ENCODE measurements at places on chromosomes 3 and 15. TPM values are rescaled to one million over a fixed set of nuclear protein-coding genes. Genes with fewer than 3 reads are reported as not detected.

- H3K4me1 ChIP-seq, result peaks cover 19% of the 10 kb centered on the region
- peaks cover 41% of the 10 kb centered on the region for H3K36me3 ChIP-seq
- H3K4me3 ChIP-seq, result no peak overlapping the region
- peak; percentile 47 for DNase-seq
- no peak overlapping the region for H3K27ac ChIP-seq
Measured at GRCh38 chr15:74901612-74902063, 5.0 kb downstream of the FAM219B start.

DNA sequence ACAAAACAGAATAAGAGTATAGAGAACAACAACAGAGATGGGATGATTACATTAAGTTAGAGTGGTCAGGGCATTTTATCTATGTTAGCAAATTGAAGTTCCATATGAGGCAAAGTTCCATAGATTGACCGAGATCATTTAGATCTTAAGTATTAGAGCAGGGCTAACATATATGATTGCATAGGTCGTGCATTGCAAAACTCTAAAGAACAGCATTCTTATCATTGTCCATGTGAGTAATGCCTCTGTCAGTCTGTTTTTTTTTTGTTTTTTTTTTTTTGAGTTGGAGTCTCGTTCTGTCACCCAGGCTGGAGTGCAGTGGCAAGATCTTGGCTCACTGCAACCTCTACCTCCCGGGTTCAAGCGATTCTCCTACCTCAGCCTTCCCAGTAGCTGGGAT, 341.7 kb upstream of the KCNH8 start:
- no peak for DNase-seq
- no peak overlapping the region for H3K4me3 ChIP-seq
- H3K36me3 ChIP-seq, result no peaks in the 10 kb centered on the region
- H3K27ac ChIP-seq, result no peak overlapping the region

GRCh38 chr15:57312318-57313133, 63.8 kb upstream of the CGNL1 start:
- no peak overlapping the region for H3K27ac ChIP-seq
- peaks cover 7% of the 10 kb centered on the region for H3K4me1 ChIP-seq
- DNase-seq, result no peak
- no peaks in the 10 kb centered on the region for H3K36me3 ChIP-seq
- no peak overlapping the region for H3K4me3 ChIP-seq

DNA sequence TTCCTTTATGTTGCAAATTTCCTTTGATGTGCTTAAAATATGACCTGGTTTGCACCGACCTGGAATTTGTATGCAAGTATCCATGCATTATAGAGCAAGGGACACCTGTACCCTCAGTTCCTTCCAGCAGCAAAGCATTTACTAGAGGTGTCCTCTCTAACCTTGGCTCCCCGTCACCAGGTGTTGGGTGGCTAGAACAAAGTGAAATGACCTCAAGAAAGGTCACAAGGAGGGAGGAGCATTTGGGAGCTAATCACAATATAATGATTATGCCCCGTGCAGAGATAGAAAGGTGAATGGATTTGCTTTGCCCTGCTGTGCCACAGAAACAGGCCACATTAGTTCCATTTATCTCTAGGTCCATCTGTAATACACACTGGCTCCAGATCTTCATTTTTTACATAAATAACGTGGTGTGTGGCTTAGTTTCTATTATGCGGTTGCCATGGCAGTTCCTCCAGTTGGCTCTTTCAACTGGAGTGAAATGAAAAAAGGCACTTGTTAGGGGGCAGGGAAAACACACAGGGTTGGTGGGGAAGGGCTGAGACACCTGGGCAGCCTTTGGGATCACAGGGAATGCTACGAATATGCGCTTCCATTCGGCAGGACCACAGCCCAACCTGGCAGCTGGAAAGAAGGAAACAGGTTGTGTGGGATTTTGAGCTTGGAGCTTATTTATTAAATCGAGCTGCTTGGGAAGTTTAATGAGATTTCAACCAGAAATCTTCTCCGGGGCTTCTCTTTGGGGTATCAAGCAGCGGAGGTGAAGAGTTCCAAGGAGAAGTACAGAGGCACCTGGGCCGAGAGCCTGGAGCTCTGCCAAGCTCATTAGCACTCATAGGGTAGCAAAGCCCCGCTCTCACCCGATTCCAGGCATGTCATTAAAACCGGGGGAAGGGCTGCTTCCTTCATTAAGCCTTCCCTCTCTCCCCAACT, 233.5 kb upstream of the ST8SIA2 start:
- no peaks in the 10 kb centered on the region for H3K4me1 ChIP-seq
- no peak for DNase-seq
- H3K36me3 ChIP-seq, result no peaks in the 10 kb centered on the region
- H3K27ac ChIP-seq, result no peak overlapping the region

GRCh38 chr15:59396679-59397078, 24.0 kb upstream of the MYO1E start:
- H3K4me1 ChIP-seq, result peaks cover 8% of the 10 kb centered on the region
- DNase-seq, result no peak
- H3K27ac ChIP-seq, result no peak overlapping the region
- H3K36me3 ChIP-seq, result no peaks in the 10 kb centered on the region

DNA sequence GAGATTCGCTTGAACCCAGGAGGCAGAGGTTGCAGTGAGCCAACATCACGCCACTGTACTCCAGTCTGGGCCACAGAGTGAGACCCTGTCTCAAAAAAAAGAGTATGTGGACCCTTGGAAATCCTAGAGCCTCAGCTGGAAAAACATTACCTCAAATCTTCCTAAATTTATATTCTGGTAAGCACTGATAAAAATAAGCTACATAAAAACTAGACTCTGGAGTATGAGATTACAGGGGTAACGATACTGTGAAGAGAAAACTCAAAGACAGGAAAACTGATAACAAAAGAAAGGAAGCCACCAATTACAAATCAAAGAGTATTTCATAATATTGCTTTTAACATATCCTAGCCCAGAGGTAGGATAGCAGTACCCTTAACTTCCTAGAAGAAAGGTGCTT, 30.3 kb downstream of the SETD2 start:
- H3K27ac ChIP-seq, result peak overlapping the region; percentile 19
- peaks cover 4% of the 10 kb centered on the region for H3K36me3 ChIP-seq
- no peak for DNase-seq
- H3K27me3 ChIP-seq, result peaks cover 3% of the 10 kb centered on the region
- peaks cover 32% of the 10 kb centered on the region for H3K4me1 ChIP-seq
- H3K4me3 ChIP-seq, result no peak overlapping the region

DNA sequence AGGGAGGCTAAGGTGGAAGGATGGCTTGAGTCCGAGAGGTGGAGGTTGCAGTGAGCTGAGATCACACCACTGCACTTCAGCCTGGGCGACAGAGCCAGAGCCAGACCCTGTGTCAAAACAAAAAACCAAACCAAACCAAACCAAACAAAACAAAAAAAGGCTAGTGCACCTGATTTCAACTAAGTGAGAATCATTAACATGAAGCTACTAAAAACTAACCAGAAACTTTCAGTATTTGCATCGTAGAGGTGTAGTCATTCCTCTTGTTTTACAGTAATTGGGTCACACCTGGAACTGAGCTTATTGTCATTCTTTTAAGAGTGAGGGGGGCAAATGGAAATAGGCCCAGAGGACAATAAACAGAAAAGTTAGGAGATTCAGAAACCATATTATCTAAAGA, 58.5 kb downstream of the ST6GAL1 start:
- H3K36me3 ChIP-seq, result peaks cover 39% of the 10 kb centered on the region
- no peak overlapping the region for H3K27ac ChIP-seq
- peaks cover 7% of the 10 kb centered on the region for H3K27me3 ChIP-seq
- peaks cover 35% of the 10 kb centered on the region for H3K4me1 ChIP-seq
- DNase-seq, result no peak

DNA sequence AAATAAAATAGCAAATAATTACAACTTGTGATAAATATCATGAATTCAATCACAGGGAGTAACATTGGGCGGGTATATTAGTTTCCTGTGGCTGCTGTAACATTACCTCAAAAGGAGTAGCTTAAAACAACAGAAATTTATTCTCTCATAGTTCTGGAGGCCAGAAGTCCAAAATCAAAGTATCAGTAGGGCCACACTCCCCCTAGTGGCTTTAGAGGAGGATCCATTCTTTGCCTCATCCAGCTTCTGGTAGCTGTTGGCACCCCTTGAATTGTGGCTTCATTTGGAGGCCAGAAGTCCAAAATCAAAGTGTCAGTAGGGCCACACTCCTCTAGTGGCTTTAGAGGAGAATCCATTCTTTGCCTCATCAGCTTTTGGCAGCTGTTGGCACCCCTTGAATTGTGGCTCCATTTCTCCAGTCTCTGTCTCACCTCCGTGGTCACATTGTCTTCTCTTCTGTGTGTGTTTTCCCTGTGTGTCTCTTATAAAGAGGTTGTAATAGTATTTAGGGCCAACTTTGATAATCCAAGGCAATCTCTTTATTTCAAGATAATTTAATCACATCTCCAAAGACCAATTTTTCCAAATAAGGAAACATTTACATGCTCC, 3.1 kb upstream of the CFAP20DC start:
- H3K27me3 ChIP-seq, result peaks cover 1% of the 10 kb centered on the region
- no peak for DNase-seq
- H3K27ac ChIP-seq, result no peak overlapping the region
- peaks cover 3% of the 10 kb centered on the region for H3K4me1 ChIP-seq

- H3K27me3 ChIP-seq, result no peaks in the 10 kb centered on the region
- H3K36me3 ChIP-seq, result no peaks in the 10 kb centered on the region
- no peak overlapping the region for H3K27ac ChIP-seq
- H3K4me3 ChIP-seq, result no peak overlapping the region
Measured at GRCh38 chr3:115081444-115081843, 65.6 kb downstream of the ZBTB20 start.

DNA sequence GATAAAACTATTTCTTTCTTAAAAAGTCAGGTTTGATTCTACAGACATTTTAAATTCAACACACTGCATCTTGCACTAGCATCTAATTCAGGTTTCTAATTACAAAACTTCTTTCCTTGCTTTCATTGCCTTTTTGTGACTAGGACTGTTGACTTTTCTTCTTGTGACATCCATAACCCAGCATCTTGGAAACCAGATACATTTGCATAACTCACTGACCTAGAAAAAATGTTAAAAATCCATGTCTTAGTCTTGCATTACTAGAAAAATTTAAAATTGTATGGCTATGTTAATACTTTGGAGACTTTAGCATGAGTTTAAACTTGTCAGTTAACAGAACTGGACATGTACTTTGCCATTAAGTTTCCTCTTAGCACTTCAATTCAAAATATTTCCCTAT, 72.7 kb downstream of the DTWD1 start:
- H3K4me3 ChIP-seq, result no peak overlapping the region
- no peaks in the 10 kb centered on the region for H3K27me3 ChIP-seq
- no peak overlapping the region for H3K27ac ChIP-seq
- DNase-seq, result no peak
- no peaks in the 10 kb centered on the region for H3K4me1 ChIP-seq

- H3K27me3 ChIP-seq, result no peaks in the 10 kb centered on the region
- H3K4me3 ChIP-seq, result no peak overlapping the region
- DNase-seq, result no peak
- peaks cover 11% of the 10 kb centered on the region for H3K36me3 ChIP-seq
- peaks cover 6% of the 10 kb centered on the region for H3K4me1 ChIP-seq
Measured at GRCh38 chr3:12187448-12188327, 29.0 kb upstream of the TIMP4 start.

- H3K36me3 ChIP-seq, result no peaks in the 10 kb centered on the region
- H3K27me3 ChIP-seq, result peaks cover 3% of the 10 kb centered on the region
Measured at GRCh38 chr15:27017168-27017809, 46.3 kb downstream of the GABRG3 start.

DNA sequence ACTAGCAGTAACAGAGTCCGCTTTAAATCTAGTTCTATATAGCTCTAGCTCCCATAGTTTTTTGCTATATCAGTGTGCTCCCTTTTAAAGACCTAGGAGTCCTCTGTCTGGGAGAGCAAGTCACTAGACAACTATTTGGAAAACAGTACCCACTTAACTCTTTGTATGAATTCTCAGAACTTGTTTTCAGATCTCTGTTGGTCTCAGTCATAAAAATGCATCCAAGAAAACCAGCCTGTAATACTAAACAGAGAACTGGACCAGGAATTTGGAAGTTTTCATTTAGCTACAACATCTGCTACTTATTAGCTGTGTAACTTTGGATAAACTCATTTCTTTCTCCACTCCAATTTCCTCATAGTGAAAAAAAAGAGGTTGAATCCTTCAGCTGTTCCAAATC, 56.9 kb upstream of the C3orf49 start:
- H3K4me3 ChIP-seq, result no peak overlapping the region
- H3K36me3 ChIP-seq, result no peaks in the 10 kb centered on the region
- H3K27ac ChIP-seq, result no peak overlapping the region
- H3K27me3 ChIP-seq, result peaks cover 1% of the 10 kb centered on the region
- no peak for DNase-seq

- H3K4me1 ChIP-seq, result peaks cover 78% of the 10 kb centered on the region
- H3K4me3 ChIP-seq, result no peak overlapping the region
- no peaks in the 10 kb centered on the region for H3K36me3 ChIP-seq
- H3K27me3 ChIP-seq, result peaks cover 9% of the 10 kb centered on the region
Measured at GRCh38 chr3:195162033-195162669, 108.8 kb downstream of the XXYLT1 start.

DNA sequence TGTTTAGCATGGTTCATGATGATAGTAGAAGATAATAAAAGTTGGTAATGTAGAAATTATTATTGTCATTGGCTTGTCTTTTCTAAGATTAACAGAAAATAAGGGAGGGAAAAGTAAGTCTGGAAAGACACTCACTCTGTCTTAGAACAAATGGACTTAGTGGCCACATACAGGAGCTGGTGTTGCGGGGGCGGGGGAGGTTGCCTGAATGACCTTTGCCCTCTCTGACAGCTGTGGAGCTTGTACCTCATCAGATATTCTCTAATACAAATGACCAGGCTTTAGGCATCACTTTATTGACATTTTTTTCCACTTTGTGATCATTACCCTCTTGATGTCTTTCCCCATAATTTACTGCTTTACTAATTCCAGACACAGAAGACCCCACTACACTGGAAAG, 5.9 kb downstream of the TAGLN3 start:
- no peak for DNase-seq
- peaks cover 15% of the 10 kb centered on the region for H3K4me1 ChIP-seq
- no peaks in the 10 kb centered on the region for H3K36me3 ChIP-seq
- H3K27ac ChIP-seq, result no peak overlapping the region

DNA sequence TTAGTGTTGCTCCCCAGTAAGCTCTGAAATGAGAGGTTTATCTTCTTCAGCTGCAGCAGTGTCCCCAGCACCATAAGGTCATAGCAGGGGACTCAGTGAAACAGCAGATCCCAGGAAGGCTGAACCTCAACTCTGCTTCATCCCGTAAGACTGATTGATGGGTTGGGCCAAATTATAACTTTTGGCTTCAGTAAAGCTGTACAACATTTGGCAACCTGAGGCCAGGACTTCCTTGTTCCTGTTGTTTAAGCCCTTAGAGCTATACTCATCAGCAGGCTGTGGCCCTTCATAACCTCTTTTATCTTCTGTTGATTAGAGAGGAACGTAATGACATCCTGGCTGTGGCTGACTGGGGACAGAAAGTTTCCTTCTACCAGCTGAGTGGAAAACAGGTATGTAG, 29.0 kb downstream of the IFT122 start:
- H3K27ac ChIP-seq, result no peak overlapping the region
- no peak for DNase-seq
- no peak overlapping the region for H3K4me3 ChIP-seq
- H3K4me1 ChIP-seq, result peaks cover 17% of the 10 kb centered on the region
- peaks cover 5% of the 10 kb centered on the region for H3K36me3 ChIP-seq

- no peaks in the 10 kb centered on the region for H3K36me3 ChIP-seq
- H3K27me3 ChIP-seq, result peaks cover 1% of the 10 kb centered on the region
- H3K27ac ChIP-seq, result no peak overlapping the region
- no peak overlapping the region for H3K4me3 ChIP-seq
- DNase-seq, result no peak
Measured at GRCh38 chr3:152350139-152350538, 81.4 kb downstream of the MBNL1 start.

Gene TMCO5A
- not detected for total RNA-seq

Gene PATL2
- 0.69 TPM for total RNA-seq

Gene TMEM207
- total RNA-seq, result not detected

Gene GOLGA6B
- total RNA-seq, result not detected

Gene HTR3E
- not detected for total RNA-seq

Gene OXTR
- 1.0 TPM for total RNA-seq

All from endothelial cell (in vitro differentiated cells).